ENCODE measurements at places on chromosomes 1 and 21. TPM values are rescaled to one million over a fixed set of nuclear protein-coding genes. Genes with fewer than 3 reads are reported as not detected.

SH2D5 gene
- 83.8 TPM for polyA plus RNA-seq

ENAH gene
- polyA plus RNA-seq, result 61.0 TPM

PTGFRN gene
- polyA plus RNA-seq, result 153 TPM

RERE gene
- polyA plus RNA-seq, result 2.8 TPM

DNA sequence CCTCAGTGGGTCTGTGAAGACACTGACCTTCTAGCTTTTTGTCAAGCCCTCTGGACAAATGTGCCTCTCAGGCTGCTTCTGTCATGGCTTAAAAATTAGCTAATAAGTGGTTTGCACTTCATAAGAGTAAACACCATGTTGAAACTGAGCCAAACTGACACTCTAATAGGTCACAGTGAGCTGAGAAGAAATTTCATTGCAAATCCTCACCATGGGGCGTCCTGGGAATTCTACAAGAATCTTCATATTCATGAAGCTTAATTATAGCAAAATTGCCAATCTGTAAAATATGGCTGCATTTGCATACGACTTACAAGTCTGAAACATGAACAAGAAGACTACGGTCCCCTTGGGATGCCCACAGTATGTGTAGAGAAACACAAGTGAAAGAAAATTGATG, 188.6 kb downstream of the DSCAM start:
- DNase-seq, result no peak
- no peaks in the 10 kb centered on the region for H3K4me1 ChIP-seq
- H3K4me3 ChIP-seq, result no peak overlapping the region

DNA sequence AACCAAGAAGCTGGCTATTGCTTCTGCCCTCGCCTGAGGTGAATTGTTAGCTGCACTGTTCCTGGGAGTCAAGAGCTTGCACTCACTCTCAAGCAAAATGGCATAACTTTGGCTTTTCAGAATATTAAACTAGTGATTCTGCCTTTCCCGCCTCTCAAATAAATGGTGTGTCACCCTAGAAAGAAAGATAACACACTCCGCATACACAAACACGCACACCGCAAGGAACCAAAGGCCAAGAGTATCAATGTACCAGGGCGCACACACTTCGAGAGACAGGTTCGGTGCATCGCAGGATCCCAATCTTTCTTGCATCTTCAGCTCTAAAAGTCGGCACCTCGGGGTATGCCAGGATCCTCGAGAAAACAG, 470 bp upstream of the RTCA start:
- DNase-seq, result no peak
- peak overlapping the region; percentile 83 for H3K27ac ChIP-seq
- peaks cover 9% of the 10 kb centered on the region for H3K4me1 ChIP-seq
- H3K27me3 ChIP-seq, result no peaks in the 10 kb centered on the region

GRCh38 chr1:162416215-162416614, 4.3 kb upstream of the SH2D1B start:
- H3K27me3 ChIP-seq, result no peaks in the 10 kb centered on the region
- H3K36me3 ChIP-seq, result no peaks in the 10 kb centered on the region
- no peaks in the 10 kb centered on the region for H3K4me1 ChIP-seq
- no peak overlapping the region for H3K27ac ChIP-seq
- no peak overlapping the region for H3K4me3 ChIP-seq
- DNase-seq, result no peak

DNA sequence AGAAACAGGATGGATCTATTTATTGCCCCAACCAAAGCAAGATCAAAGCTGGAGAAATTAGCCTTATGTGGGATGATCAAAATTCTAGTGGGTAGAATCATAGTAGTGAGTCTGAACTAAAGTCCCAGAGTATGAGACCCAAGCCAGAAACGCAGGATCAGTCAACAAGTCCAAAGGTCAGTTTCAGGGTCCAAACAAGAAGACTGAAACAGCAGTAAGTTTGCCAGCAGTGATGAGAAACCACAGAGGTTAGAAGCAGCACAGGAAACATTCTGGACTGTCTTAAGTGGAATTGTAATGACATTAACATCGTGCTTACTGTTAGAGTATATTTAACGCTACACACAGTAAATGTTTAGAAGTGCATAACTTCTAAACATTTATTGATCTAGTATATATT, 251.0 kb downstream of the LRRIQ3 start:
- H3K4me3 ChIP-seq, result no peak overlapping the region
- H3K4me1 ChIP-seq, result no peaks in the 10 kb centered on the region
- H3K36me3 ChIP-seq, result no peaks in the 10 kb centered on the region

DNA sequence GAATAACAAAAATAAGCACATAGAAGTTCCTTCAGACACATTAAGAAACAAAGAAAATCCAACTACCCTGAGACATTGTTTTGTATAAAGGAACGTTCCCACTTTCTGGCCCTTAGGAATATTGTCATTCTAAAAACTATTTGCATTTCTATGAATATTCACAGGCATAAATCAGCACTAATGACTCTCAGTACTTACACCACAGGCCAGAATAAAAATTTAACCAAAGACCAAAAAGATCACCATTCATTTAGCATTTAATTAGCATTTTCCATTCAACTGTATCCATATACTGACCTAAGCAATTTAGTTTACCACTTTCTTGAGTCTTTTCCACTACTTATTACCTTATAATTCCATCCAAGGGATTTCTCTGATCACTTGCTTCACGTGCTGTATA, 75.4 kb downstream of the TTLL7 start:
- H3K36me3 ChIP-seq, result no peaks in the 10 kb centered on the region
- no peaks in the 10 kb centered on the region for H3K27me3 ChIP-seq
- no peak overlapping the region for H3K27ac ChIP-seq
- H3K4me1 ChIP-seq, result no peaks in the 10 kb centered on the region
- DNase-seq, result no peak
- H3K4me3 ChIP-seq, result no peak overlapping the region

- H3K4me1 ChIP-seq, result no peaks in the 10 kb centered on the region
- DNase-seq, result no peak
- no peak overlapping the region for H3K4me3 ChIP-seq
- H3K27ac ChIP-seq, result no peak overlapping the region
- no peaks in the 10 kb centered on the region for H3K27me3 ChIP-seq
Observed at GRCh38 chr1:191152776-191153175, 675.1 kb upstream of the BRINP3 start.

GRCh38 chr1:214241060-214241459, 39.9 kb upstream of the SMYD2 start:
- H3K36me3 ChIP-seq, result no peaks in the 10 kb centered on the region
- H3K27me3 ChIP-seq, result no peaks in the 10 kb centered on the region
- no peak overlapping the region for H3K4me3 ChIP-seq
